Bronchial epithelial cell (primary cell): ENCODE measurements at places on chromosomes 11 and 22.

GRCh38 chr11:63785823-63786222 lies 17.2 kb upstream of the ZFTA start:
- no peak for DNase-seq

- no peak for DNase-seq
These were observed 88.8 kb upstream of the CLDN5 start for GRCh38 chr22:19612866-19613572.

DNA sequence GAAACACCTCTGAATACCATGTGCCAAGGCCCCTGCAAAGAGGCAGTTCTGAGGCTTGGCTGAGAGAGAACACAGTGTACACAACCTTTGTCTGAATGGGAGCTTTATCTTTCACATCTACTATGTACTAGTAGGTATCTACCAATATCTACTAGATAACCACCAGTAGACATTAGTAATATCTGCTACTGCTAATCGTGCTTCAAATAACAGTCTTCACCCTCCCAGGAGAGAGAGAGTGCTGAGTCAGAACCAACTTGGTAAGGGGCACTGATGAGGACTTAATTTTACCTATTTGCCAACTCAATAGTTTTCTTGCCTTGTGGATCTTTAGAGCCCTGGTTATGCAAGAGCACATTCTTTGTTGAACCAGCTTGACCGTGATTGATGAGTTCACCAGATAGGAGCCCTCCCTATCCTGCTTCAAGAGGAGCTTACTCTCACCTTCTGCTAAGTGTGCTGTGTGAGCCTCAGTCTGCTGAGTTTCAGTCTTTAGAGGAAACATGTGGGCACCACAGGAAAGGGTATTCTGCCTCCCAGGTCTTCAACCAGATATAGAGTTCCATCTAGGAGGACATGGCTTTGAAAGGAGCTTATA lies 967.5 kb downstream of the NTM start:
- no peak for DNase-seq

GRCh38 chr11:33463059-33463458 lies 205.9 kb downstream of the HIPK3 start:
- DNase-seq: peak; percentile 42

GRCh38 chr11:35247428-35247827 lies 108.5 kb downstream of the CD44 start:
- no peak for DNase-seq

DNA sequence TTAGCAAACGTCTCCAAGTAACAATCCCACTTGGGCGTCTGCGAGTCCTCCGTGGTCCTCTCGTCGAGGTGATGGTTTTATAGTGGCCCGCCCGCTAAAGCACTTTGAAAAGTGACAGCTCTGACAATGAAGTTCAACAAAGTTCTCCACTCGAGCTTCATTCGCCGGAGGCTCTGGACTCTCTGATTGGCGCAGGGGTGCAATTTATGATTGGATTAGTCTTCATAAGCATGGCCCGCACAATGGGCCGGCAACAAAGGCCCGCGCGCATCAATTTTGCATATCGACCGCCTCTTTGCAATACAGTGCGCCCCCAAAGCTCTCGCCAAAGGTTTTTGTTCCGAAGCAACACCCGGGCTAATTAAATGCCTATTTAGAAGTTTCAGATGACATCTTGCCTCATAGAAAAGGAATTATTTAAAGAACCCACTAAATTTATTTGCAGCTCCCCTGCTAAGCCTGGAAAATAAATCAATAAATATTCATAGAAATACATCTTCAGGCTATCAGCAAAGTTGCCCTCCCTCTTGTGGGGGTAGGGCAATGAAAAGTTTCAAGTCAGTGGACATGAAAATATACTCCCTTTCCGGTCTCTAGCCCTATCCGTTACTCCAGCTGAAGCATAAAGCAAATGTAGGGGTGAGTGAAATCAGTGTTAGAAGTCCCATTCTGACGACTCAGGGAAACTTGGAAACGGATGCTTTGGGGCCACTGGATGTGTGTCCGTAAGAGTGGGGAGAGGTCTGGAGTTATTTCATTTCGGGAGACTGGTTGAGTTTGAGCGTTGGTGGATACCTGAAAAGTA lies at the start of gene DBX1:
TSS of gene DBX1 (minus strand) at position 51 of the 805 bp plus-strand sequence. CDS start 151 bp downstream, outside the sequence.
- DNase-seq: no peak

DNA sequence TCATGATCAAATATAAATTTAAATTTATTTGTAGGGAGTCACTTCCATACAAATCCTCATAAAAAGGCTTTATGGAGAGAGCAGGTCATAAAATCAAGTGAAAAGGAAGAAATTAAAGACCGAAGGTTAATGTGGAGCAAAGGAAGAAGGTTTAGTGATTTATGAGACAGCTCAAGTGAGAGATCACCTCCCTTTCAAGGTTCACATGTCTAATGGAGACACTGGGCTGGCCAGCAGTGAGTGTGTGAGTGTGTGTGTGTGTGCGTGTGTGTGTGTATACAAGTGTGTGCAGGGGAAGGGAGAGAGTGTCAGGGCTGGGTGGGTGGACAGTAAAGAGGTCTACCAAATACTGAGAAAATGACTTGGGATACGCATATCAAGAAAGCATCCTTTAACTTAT lies 251.2 kb downstream of the FAT3 start:
- no peak for DNase-seq

GRCh38 chr22:19704355-19705015 lies 9.8 kb upstream of the SEPTIN5 start:
- DNase-seq: no peak

GRCh38 chr11:117052196-117053149 lies 45.8 kb downstream of the SIK3 start:
- DNase-seq: no peak

- no peak for DNase-seq
These were observed 78.4 kb downstream of the NAV2 start for GRCh38 chr11:19790831-19791552.

DNA sequence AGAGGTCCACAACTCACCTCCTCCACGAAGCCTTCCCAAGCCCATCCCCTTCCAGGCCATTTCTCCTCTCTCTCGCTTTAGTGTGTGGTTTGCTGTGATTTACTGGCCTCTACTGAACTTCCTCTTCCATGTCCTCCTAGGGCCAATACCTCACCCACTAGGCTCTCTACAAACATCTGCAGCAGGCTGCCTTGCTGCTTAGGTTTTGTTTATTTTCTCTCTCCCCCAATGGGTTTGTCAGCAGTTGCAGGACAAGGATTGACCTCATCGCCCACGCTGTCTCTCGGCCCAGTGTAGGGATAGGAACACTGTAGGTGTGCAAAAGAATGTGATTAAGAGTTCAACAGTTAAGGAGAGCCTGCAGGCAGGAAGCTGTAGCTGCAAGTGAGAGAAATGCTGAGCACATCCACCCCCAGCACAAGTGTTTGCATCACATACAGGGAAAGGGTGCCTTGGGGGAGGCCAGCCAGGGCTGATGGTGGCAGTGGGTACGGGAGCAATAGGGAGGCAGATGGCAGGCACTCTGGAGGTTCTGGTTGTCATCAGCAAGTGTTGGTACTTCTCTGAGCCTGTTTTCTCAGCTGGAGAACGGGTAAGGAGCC lies 1.4 kb downstream of the PC start:
- DNase-seq: peak; percentile 83

DNA sequence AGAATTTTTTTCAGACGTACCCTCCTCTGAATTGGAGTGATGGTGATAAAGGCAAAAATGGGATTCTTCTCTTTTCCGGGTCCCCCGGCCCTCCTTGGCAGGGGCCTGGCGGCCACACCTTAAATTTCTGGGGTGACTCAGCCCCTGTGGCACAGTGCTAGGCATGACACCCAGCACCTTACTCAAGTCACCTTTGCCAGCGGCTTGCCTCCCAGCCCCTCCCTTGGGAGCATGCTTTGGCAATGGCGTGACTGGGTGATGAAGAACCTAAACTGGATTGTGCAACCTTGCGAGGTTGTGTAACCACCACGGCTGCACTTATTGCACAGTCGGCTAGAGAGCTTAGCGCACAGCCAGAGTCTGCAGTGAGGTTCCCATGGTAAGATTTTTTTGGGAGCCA lies 16.2 kb upstream of the LDLRAD3 start:
- DNase-seq: peak; percentile 97

- no peak for DNase-seq
These were observed 878.2 kb downstream of the NTM start for GRCh38 chr11:132248580-132248979.

DNA sequence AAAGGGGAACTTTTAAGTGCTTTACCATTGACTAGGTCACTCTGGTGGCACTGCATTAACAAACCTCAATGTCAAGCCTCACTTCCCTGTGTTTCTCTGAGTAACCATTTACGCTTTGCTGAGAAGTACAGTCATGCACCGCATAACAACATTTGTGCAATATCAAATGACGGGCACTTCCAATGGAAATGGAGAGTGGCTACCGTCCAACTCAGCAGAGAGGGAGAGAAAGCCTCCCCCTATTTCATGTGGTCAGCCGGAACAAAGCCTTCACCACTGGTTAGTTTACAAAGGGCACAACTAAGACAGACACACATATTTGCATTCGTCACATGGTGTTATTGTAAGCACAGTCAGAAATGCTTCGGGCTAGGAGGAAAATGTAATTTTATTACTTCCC lies 117.3 kb downstream of the RASSF10 start:
- DNase-seq: peak; percentile 99

- DNase-seq: no peak
These were observed 21.6 kb downstream of the INCENP start for GRCh38 chr11:62145261-62145871.

DNA sequence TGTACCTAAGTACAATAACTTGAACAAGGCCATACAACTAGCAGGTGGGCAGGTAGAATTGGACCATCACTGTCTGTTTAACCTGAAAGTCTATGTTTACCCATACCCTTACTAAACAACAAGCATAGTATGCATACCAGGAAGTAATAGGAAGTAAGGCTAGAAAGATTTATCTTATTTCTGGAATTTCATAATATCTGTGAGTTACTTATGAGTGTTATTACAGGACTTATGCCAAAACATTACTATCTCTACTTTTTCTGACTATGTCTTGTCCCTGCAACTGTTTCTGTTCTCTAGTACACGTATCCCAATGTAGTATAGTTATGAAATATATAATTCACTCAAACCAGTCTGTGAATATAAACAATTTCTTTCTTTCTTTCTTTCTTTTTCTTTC lies 1400.8 kb upstream of the TENM4 start:
- peak; percentile 62 for DNase-seq

DNA sequence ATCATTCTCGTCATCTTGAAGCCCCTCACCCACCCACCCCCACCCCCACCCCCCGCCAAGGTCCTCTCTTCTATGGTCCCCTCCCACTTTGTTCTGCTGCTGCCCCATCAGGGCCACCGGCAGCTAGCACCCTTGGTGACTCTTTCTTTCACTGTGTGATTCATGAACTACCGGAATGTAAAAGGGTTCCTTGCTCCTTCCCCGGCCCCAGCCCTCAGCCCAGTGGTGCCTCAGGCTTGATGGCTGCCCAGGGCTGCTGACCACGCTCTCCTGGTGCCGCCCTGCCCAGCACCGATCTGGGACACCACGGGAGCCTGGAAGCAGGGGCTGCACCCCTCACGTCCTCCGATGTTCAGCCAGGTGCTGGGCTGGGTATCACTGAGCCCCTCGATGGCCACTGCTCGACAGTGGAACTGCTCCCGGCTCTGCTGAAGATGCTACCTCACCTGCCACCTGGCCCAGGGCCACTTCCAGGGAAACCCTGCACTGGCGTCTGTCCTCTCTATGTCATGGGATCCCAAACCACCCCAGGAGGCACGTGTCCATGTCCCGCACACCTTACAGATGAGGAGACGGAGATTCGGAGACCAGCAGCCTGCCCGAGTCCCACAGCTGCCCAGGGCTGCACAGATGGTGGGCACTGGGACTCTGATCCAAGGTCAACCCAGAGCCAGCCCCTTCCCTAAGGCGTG lies 39.7 kb downstream of the IGLL5 start:
- no peak for DNase-seq

DNA sequence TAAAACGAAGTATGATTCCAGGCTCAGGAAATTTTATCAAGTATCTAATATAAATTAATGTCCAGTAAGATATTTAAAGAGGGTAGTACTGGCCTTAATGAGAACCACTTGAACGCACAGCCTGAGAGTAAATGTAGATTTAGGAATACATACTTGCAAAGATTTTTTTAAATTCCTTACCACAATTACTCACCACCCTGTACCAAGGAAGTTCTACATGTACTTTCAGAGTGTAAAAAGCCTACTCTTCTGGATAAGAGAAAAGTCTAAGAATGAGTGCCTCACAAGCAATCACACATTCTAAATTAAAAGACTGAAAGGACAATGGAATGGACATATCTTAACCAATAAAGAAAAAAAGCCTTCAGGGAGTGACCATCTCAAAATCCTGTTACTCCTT lies 697.4 kb downstream of the DLG2 start:
- DNase-seq: no peak

GRCh38 chr11:94830722-94831510 lies 62.8 kb downstream of the AMOTL1 start:
- DNase-seq: no peak

GRCh38 chr11:133606124-133606523 lies 73.8 kb upstream of the OPCML start:
- no peak for DNase-seq

GRCh38 chr11:223026-223789 lies 12.9 kb downstream of the SIRT3 start:
- DNase-seq: no peak

- DNase-seq: no peak
These were observed 6.8 kb upstream of the LIF start for GRCh38 chr22:30253205-30253852.

DNA sequence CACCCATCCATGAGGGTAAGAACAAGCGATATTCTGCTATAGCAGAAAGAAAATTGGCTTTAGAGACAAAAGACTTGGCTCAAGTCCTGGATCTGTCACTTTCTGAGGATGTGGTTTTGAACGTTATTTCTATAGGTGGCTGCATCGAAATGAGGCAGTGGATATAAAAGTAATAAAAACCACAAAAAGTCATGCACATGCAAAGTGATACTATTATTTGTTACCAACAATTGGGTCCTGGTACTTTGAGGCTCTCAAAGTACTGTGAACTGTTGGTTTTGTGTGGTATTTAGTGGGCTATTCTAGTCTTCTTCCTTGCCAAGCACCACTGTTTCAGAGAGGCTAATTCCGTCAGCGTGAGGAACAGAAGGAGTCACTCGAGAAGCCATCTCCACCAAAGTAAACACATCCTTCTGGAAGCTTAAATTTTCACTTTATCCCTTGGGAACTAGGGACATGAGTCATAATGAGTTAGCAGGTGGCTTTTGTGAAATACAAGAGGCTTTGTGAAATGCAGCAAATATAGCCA lies 13.1 kb downstream of the UBASH3B start:
- DNase-seq: peak; percentile 79

GRCh38 chr11:46362156-46363030 lies 15.1 kb downstream of the DGKZ start:
- no peak for DNase-seq

GRCh38 chr22:44071781-44072326 lies 47.8 kb downstream of the PARVB start:
- DNase-seq: no peak

GRCh38 chr22:41966607-41967240 lies 2.5 kb upstream of the SEPTIN3 start:
- peak; percentile 82 for DNase-seq
